ENCODE measurements at places on chromosomes 11 and 22.

DNA sequence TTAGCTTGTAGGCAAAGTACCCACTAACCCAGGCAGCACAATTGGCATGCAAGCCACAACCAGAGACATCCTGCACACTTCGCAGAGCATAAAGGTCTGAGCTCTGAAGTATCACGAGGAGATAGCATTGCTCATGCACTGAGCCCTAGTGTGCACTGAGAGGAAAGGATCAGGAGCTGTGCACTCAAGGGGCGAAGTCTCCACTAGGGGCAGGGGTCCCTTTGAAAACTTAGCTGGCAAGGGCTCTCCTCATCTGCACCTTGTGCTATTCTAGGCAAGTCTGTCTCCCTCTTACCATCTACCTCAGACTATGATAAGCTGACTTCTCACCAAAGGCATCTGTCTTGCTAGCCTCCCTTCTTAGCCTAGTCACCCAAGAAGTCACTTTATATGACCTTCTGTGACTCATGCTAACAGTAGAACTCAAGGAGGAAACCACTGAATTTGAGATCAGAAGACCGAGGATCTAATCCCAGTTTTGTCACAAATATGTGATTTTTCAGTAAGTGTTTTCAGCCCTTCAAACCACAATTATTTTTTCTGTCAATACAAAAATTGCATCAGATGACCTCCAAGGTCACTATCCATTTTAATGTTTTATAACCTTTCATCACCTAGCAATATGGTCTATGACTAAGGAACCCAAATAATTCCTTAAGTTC, 1078.0 kb downstream of the NTM start:
- DNase-seq: no peak

- DNase-seq: no peak
These were observed 8.2 kb downstream of the WNT11 start for GRCh38 chr11:76197941-76198640.

DNA sequence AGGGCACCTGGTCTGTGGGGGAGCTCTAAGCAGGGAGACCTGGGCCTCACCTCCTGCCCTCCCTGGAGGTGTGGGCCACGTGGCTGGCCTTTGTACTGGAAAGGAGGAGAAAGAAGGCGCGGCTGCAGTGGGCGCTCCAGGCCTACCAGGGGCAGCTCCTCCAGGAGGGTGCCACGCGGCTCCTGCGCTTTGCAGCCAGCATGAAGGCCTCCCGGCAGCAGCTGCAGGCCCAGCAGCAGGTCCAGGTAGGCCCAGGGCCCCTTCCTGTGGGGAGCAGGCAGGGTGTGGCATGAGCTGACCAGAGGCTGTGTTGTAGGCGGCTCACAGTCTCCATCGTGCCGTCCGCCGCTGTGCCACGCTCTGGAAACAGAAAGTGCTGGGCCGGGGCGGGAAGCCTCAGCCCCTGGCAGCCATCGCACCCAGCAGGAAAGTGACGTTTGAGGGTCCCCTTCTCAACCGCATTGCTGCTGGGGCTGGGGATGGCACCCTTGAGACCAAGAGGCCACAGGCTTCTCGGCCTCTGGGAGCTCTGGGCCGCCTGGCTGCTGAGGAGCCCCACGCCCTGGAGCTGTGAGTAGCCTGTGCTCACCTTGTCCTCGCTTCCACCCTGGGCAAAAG, 48.6 kb downstream of the PISD start:
- no peak for DNase-seq

DNA sequence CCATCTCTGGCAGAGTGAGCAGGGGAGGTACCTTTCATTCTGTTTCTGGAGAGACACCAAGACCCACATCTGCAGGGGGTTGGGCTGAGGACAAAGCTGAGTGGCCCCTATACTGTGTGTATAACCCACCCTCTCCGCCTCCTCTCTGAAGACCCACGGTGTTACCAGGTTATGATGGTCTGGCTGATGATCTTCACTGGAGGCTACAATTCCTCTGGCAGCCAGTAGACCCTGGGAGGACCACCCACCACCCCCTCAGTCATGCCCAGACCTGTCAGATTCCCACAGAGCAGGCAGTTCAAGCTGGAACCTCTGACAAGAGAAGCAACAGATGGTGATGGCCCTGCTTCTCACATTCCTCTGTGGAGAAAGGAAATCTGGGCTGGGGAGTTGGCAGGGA, 11.4 kb upstream of the KCNJ1 start:
- DNase-seq: no peak

GRCh38 chr11:119532551-119532950, 109.6 kb upstream of the THY1 start:
- no peak for DNase-seq

DNA sequence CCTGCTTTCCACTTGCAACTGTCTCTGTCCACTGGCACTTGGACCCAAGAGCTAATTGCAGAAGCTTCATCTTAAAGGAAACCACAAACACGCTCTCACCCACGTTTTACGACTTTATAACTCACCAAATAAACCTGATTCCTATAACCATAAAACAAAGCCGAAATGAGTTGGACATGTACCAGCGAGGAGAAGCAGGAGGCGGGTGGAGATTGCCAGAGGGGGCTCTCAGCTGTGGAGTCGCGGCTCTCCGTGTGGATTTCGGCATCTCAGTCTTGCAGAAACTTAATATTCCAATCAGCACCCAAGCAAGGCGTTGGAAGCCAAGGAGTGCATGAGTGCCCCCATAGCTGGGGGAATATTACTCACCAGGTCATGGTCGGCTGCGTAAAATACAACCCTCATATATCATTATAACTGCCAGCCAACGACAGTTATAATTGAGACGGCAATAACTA, 483.6 kb downstream of the MN1 start:
- no peak for DNase-seq

DNA sequence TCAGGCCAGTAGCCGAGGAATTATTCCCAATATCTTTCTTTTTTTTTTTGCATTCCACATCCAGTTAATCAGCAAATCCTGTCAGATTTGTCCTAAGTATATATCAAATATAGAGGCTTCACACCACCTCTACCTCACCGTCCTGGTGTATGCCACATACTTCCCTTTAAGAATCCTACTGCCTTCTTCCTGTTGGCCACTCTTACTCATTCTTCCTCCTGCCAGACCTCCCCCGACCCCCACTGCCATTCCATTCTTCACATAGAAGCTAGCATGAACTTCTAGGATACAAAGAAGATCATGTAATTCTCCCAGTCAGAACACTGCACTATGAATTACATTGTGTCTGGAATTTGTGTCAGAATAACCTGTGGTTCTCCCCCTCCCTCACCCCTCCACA, 89.5 kb downstream of the TRIM44 start:
- DNase-seq: no peak

DNA sequence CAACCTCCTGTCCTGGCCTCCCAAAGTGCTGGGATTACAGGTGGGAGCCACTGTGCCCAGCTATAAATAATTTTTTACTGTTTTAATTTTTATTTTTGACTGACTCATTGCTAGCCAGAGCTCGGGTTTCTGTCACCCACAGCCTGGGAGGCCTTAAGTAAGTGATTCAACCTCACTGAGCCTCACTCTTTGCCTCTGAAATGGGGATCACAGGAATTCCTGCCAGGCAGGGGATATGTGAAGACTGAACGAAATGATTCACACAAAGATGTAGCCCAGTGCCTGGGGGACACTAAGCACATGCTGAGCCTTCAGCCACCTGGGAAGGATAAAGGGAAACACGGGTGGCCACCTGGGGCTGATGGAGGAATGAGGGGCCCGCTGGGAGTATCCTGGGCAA, 3.8 kb upstream of the LRRC74B start:
- no peak for DNase-seq

DNA sequence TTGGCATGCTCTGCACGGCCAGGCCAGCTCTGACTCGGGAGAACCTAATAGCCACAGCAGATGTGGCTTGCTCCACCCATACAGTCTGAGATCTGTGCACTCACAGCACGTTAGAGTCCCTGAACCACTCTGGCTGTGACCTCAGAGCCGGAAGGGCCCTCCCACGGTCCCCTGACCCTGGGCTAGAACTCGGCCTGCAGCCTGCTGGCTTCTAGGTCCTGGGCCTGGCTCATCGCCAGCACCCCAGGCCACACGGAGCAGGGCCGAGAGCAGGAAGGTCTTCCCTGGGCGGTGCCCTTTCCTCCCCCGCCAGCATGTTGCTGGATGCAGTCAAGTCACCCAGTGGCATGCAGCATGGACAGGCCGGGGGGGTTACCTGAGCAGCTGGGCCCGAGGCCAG, 35.3 kb upstream of the TTLL12 start:
- DNase-seq: no peak

DNA sequence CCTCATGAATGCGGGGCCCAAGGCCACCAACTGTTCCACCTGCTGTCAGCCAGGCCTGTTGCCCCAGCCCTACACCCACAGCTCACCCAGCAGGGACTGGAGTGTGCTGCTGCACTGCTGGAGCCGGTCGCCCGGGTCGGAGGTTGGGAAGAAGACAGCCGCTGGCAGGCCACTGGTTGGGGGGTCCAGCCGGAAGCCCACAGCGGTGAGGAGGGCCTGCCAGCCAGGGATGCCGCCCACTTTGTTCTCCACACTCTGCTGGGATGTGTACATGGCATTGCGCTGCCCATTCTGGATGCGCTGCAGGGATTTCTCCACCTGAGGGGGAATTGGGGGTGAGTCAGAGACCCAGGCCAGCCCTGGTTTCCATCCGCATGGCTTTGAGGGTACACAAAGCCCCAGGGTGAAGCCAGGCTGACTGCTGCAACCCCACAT, 74.2 kb upstream of the PITPNB start:
- DNase-seq: no peak

GRCh38 chr11:2302306-2302895, 588 bp downstream of the TSPAN32 start:
- DNase-seq: no peak

GRCh38 chr11:34565417-34566207, 52.0 kb upstream of the ELF5 start:
- DNase-seq: no peak

DNA sequence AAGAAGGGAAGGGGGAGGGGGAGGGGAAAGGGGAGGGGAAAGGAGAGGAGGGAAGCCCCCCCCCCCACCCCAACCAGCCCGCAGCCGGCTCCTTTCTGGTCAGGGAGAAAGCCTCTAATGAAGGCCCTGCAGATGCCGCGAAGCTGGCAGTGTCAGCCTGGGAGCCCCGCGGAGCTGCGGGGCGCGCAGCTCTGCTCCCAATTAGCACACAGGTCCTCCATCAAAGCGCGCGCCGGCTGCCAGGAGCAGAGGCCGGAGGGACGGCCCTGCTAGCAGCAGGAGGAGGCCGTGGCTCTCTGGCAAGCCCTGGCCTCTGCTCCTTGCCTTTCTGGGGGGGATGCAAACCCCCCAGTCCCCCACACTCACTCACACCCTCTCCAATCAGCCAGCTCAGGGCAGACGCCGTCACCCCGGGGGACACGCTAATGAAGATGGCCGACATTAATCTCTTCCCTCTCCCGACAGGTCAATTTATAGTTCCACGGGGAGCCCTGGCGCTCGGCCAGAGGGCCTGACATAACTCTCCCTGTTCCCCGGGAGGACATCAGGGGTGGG, 70.5 kb upstream of the TCF20 start:
- DNase-seq: no peak
